ENCODE measurements at places on chromosomes 2 and 18.

DNA sequence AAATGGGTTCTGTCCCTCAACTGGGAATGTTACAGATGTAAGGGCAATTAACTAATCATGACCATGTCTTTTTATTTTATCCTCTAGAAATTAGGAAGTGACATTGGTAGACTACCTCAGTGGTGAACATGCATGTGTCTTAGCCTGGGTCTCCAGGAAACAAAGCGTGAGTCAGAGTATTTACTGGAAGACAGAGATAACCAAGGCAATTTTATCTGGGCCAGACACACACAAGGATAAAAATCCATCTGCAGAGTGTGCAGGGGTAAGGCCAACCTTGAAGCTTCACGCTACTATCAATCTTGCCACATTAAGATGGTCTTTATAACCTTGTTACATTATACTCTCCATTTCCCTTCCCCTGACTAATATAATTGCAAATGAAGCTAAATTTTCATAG, 487.5 kb downstream of the SUCLG1 start:
- no peak for DNase-seq
- no peak overlapping the region for H3K4me3 ChIP-seq
- H3K27me3 ChIP-seq, result no peaks in the 10 kb centered on the region

GRCh38 chr2:235966396-235966795, 201.8 kb downstream of the GBX2 start:
- no peak for DNase-seq
- no peak overlapping the region for H3K27ac ChIP-seq
- no peaks in the 10 kb centered on the region for H3K4me1 ChIP-seq
- H3K36me3 ChIP-seq, result no peaks in the 10 kb centered on the region
- no peaks in the 10 kb centered on the region for H3K27me3 ChIP-seq

DNA sequence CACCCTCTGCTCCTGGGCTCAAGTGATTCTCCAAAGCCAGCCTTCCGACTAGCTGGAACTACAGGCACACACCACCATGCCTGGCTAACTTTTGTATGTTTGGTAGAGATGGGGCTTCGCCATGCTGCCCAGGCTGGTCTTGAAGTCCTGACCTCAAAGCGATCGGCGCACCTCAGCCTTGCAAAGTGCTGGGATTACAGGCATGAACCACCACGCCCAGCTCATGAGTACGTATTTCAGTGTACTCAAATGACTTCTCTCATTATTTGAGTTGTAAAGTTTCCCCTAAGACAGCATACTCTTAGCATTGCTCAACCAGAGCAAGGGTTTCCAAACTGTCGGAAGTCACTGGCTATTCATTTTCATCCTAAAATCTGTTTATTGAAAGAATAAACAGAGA, 40.3 kb downstream of the IMPA2 start:
- H3K27ac ChIP-seq, result no peak overlapping the region
- H3K4me3 ChIP-seq, result no peak overlapping the region
- DNase-seq, result no peak
- no peaks in the 10 kb centered on the region for H3K4me1 ChIP-seq
- H3K36me3 ChIP-seq, result no peaks in the 10 kb centered on the region
- H3K27me3 ChIP-seq, result no peaks in the 10 kb centered on the region

DNA sequence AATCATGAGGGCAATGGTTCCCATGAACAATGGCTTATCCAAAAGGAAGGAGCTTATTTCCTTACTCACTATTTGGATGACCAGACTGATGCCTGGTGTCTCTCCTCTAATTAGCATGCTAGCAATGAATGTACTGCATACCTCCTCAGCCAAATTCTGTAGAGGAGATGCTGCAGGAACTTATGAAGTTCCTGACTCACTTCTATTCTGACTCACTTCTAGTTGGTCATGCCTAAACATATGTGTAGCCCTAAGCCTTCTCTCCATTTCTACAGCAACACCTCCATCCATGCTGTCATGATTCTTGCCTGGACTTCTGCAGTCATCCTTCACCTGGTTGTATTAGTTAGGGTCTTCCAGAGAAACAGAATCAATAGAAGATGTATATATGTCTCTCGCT, 59.9 kb upstream of the MRPS9 start:
- no peaks in the 10 kb centered on the region for H3K27me3 ChIP-seq
- no peak for DNase-seq
- no peak overlapping the region for H3K4me3 ChIP-seq
- H3K27ac ChIP-seq, result no peak overlapping the region
- no peaks in the 10 kb centered on the region for H3K36me3 ChIP-seq
- H3K4me1 ChIP-seq, result peaks cover 28% of the 10 kb centered on the region

DNA sequence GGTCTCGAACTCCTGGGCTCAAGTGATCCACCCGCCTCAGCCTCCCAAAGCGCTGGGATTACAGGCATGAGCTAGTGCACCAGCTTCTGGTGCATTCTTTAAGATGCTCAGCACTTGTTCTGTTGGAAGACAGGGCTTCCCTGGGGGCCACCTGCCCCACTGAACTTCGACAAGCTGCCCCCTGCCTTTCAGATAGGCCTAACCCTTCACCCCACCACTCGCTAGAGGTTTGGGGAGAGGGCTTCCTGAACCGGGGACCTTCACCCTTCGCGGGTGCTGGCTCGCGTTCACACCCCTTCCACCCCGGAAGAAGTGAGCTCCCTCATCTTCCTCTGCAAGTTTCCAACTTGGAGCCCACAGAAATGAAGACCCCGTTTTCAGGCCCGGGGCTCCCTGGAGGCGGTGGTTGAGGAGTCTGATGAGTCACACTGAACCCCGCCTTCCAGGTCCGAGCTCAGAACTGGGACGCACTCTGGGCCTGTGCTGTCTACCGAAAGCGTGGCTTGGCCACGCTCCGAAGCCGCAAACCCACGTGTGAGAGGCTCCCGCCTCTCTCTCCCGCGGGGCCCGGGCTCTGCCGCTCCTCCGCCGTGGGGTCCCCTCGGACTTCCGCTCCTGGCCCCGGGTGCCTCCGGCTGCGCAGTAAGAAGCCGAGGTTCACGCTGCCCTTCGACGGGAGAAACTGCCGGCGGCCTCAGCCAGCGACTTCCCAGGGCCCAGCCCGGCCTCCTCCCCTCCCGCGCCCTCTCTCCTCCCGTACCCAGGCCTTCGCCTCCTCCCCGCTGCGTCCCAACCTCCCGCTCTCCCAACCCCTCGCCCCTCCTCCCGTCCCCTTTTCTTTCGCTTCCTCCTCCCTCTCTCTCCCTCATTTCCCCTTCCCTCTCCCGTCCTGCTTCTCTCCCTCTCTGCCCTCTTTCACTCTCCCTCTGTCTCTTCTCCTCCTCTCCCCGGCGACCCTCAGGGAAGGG, 47.5 kb upstream of the SP3 start:
- peak overlapping the region; percentile 60 for H3K4me3 ChIP-seq
- peaks cover 13% of the 10 kb centered on the region for H3K4me1 ChIP-seq
- DNase-seq, result peak; percentile 58
- peak overlapping the region; percentile 13 for H3K27ac ChIP-seq
- H3K36me3 ChIP-seq, result no peaks in the 10 kb centered on the region

GRCh38 chr2:116450990-116451389, 1363.5 kb upstream of the DDX18 start:
- no peak overlapping the region for H3K4me3 ChIP-seq
- no peaks in the 10 kb centered on the region for H3K4me1 ChIP-seq
- DNase-seq, result no peak
- H3K27me3 ChIP-seq, result no peaks in the 10 kb centered on the region
- no peaks in the 10 kb centered on the region for H3K36me3 ChIP-seq

DNA sequence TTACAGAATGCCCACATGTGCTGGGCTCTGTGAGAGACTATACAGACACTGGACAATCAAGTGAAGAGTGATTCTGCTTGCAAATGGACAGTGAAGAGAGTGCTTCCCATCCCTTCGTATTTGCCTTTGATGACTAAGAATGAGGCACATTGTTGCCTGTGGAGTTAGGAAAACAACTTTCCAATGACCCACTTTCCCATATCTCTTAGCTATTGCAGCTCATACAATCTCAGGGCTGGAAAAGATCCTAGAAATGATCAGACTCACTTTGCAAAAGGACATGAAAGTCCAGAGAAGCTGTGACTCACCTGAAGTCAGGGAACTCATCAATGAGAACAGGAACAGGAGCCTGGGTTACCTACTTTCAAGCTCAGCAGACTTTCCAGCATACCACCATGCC, 440.5 kb upstream of the TCF4 start:
- no peak for DNase-seq
- H3K4me1 ChIP-seq, result no peaks in the 10 kb centered on the region
- no peaks in the 10 kb centered on the region for H3K36me3 ChIP-seq
- no peak overlapping the region for H3K4me3 ChIP-seq
- no peak overlapping the region for H3K27ac ChIP-seq
- H3K27me3 ChIP-seq, result no peaks in the 10 kb centered on the region

DNA sequence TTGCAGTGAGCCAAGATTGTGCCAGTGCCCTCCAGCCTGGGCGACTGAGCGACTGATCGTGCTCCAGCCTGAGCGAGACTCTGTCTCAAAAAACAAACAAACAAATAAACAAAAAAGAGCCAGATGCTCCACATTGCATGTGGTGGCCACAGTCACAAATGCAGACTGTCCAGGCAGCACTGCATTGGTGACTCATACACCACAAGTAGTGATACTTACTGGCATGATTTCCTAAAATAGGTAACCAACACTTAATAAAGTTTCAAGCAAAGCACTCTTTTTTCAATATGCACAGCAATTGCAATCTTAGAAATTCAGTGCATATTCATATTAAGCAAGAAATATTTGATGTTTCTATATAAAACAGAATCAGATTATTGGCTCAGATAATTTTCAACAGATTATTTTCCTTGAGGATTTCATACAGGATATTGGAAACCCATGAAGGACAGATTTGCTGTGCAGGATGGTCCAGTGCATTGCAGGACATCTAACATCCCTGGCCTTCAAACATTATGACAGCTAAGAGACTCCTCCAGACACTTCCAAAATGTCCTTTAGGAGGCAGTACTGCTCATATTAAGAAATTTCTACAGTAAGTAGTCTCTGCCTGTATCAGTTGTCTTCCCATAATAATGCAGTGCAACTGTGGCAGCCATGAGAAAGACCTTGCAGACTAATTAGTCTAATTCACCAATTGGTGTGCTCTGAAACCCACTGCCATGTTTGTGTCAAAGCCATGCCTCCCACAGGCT, 10.5 kb upstream of the SLC1A4 start:
- no peaks in the 10 kb centered on the region for H3K27me3 ChIP-seq
- no peak overlapping the region for H3K27ac ChIP-seq

GRCh38 chr18:11324510-11324909, 175.1 kb upstream of the PIEZO2 start:
- H3K27me3 ChIP-seq, result no peaks in the 10 kb centered on the region
- no peaks in the 10 kb centered on the region for H3K4me1 ChIP-seq
- no peaks in the 10 kb centered on the region for H3K36me3 ChIP-seq
- H3K27ac ChIP-seq, result no peak overlapping the region
- no peak for DNase-seq

DNA sequence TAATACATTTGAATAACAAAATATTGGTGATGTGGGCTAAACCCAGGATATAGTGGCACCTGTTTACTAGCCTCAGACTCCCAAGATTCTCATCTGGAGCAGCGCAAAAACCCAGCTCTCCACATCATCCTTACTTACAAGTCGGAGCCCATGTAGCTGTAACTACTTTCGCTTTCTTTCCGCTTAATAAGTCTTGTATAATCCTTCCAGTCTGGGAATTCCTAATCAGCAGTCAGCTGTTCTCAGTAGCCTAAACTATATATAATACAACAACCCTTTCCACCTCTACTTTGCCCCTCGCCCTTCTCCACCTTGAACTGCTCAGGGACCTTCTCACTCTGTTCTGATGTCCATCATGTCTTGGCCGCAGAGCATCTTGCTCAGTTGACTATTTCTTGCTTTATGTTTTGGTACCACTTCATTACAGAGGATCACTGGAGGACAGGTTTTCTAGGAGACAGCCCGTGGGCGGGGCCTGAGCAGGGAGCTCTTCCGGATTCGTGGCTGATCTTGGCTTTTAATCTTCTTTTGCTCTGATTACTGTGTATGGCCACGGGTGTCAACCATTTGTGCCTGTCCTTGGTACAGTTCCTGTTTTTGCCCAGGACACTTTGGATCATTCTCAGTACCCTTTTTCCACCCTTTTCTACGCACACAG, 119.9 kb upstream of the SERTAD2 start:
- no peak for DNase-seq
- H3K4me3 ChIP-seq, result no peak overlapping the region
- no peak overlapping the region for H3K27ac ChIP-seq

GRCh38 chr2:135259123-135259522, 207.0 kb downstream of the RAB3GAP1 start:
- H3K27me3 ChIP-seq, result no peaks in the 10 kb centered on the region
- H3K4me1 ChIP-seq, result peaks cover 19% of the 10 kb centered on the region
- H3K27ac ChIP-seq, result no peak overlapping the region

DNA sequence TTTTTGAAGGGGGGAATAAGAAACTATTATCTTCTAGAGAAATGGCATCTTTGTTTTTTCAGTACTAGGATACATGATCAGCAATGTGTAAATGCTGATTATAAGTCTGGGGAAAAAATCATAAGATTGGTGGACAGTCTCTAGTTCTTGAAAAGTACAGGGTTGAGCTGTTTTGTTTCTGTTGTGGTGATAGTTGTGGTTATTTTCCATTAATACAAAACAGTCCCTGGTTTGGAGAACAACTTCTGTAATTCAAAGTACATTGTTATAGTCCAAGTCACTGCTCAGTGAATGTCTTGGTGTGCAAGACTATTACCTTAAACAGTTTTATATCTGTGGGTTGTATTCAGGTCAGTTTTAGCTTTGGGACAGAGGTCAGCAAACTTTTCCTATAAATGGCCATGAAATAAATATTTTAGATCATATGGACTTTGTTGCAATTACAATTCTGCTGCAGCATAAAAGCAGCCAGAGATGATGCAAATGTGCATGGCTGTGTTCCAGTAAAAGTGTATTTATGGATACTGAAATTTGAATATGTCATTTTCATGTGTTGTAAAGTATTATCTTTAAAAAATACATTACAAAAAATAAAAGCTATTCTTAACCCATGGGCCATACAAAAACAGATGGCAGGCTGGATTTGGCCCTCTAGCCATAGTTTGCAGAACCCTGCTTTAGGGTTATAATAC, 111.0 kb downstream of the CERS6 start:
- peaks cover 12% of the 10 kb centered on the region for H3K4me1 ChIP-seq
- no peak overlapping the region for H3K27ac ChIP-seq
- no peak overlapping the region for H3K4me3 ChIP-seq
- no peaks in the 10 kb centered on the region for H3K27me3 ChIP-seq
- H3K36me3 ChIP-seq, result peaks cover 2% of the 10 kb centered on the region

Data from B cell (primary cell).